Erythroblast (primary cell): ENCODE measurements at places on chromosomes 16 and 17.
A peak's percentile ranks its signal among the peaks of the same experiment; 100 is the strongest.

DNA sequence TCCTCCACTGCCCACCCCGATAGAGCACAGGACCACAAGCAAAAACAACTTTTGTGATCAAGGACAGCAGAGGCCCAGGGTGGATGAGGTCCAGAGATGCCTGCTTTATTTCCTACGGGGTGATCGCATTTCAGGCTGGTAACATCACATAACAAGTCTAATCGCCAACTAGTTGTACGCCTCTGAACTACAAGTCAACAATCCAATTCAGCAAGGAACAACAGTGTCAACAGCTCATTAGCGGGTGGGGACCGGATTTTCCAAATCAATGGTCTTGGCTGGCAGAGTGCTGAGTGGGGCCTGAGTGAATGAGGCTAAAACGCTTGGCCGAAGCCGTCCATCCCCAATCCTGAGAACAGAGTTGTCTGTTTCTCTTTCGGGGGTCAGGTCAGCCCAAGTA, 17.1 kb downstream of the MRM3 start:
- DNase-seq = no peak

DNA sequence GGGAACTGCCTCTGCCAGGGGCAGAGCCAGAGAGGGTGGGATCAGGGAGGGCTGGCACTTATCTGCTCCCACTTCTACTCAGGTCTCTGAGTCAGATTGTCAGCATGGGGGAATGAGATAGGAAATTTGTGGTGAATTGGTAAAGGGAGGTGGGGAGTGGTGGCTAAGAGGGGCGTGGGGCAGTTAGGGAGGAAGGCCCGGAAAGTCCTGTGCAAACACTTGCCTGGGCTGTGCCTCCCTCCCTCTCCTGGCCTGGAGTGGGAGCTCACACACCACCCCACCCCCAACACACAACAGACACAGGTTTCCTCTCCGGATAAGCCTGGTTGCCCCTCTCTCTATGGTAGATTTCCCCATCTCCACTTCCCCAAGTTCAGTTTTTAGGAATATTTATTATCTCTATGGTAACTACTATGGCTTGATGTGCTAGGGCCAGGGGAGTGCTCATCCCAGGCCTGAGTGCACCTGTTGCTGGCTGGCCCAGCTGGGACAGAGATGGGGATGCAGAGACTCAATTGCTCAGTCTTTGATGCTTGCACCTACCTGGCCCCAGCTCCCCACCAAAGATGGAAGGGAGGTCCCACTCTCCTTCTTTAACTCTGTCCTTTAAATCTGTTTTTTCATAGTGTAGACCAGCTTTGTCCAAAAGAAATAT, 2.7 kb downstream of the SPNS2 start:
- DNase-seq = peak; percentile 31

DNA sequence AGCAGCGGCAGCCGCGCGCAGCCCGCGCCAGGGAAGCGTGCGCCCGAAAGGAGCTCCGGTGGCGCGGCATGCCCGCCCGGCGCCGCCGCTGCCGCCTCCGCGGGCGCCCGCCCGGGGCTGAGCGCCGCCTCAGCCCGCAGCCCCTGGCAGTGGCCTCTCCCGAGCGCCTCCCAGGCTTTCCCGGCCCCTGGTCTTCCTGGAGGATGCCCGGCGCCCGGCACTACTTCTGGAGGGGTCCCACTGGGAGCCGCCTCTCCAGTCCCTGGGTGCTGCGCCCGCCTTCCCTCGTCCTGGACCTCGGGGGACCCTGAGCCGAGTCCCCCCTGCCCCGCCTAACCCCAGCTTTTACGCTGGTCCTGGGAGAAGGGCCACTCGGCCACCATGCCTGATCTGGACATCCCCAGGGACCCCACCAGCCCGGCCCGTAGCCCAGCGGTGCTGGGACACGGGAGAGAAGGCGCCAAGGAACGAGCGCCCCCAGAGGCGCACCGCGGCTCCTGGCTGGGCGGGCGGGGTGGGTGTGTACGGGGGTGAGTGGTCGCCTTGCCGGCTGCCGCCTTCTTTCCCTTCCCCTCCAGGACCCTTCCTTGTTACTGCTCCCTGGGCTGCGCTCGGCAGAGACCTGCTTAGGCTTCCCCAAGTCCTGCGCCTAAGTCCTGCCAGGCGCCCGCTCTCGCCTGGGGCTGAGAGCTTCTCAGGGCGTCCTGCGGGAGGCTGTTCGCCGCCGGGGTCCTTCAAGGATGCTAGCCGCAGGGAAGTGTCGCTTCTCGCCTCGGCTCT, 704 bp downstream of the ASIC2 start:
- DNase-seq = no peak

GRCh38 chr16:83004868-83005652, 378.3 kb downstream of the CDH13 start:
- no peak for DNase-seq

GRCh38 chr17:75681289-75681688, 14.2 kb downstream of the SAP30BP start:
- no peak for DNase-seq

DNA sequence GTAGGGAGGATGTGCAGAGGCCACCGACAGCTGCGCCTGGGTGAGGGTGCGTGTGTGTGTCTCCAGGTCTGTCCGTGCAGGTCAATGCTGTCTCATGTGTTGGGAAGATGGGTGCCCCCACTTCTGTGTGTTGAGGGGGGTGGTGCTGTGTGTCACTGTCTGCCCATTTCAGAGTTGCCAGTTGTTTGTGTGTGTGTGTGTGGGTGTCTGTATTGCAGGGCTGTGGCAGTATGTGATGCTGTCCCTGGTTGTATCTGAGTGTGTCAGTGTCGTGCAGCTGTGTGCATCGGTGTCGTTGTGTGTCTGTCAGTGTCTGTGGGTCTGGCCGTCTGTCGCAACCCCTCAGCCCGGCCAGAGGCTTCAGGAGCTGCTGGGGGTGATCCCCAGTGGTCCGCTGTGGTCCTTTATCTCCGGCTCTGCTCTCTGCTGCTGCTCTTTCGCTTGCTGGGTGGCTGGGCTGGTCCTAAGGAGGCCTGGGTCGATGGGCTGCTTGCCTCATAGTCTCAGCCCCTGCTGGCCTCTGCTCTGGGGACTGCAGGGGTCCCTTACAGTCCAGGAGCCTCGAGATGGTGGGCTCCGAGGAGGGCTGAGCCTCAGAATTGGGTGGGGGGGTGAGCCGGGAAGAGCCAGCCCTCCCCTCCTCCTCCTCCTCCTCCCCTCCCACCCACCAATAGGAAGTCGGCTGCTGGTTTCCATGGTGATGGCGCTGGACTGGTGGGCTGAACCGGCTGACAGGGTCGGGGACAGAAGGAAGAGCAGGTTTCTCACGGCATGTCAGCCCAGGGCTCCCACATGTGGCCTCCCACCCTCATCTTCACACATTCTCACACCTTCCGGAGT, at the start of gene TSPOAP1:
Gene TSPOAP1 (minus strand): TSS at position 601 of the 840 bp plus-strand sequence. CDS start 875 bp downstream, outside the sequence.
- DNase-seq = peak; percentile 70

DNA sequence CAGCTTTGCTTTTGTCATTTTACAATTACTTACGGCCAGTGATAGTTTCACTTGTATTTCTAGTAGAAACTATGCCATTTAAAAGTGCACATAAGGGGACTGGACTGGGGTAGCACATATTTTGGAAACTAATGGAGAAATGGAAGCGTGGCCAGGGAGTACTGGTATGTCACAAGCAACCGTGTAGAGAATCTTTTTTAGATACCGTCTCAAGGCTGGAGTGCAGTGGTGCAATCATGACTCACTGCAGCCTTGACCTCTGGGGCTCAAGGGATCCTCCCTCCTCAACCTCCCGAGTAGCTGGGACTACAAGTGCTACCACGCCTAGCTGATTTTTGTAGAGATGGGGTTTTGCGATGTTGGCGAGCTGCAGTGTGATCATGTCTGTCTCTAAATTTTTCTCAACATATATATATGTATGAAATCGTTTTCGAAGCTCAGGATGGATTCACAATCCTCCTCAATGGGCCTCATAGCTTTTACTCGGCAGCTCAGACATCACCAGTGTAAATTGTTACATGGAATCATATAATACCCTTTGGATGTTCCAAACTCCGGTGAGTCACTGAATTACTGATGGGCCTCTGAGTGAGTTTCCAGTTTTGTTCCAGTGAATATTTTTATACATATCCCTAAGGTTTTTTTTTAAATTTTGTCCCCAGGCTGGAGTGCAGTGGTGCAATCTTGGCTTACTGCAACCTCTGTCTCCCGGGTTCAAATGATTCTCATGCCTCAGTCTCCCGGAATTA, 51.7 kb downstream of the ZNF778 start:
- DNase-seq = no peak

DNA sequence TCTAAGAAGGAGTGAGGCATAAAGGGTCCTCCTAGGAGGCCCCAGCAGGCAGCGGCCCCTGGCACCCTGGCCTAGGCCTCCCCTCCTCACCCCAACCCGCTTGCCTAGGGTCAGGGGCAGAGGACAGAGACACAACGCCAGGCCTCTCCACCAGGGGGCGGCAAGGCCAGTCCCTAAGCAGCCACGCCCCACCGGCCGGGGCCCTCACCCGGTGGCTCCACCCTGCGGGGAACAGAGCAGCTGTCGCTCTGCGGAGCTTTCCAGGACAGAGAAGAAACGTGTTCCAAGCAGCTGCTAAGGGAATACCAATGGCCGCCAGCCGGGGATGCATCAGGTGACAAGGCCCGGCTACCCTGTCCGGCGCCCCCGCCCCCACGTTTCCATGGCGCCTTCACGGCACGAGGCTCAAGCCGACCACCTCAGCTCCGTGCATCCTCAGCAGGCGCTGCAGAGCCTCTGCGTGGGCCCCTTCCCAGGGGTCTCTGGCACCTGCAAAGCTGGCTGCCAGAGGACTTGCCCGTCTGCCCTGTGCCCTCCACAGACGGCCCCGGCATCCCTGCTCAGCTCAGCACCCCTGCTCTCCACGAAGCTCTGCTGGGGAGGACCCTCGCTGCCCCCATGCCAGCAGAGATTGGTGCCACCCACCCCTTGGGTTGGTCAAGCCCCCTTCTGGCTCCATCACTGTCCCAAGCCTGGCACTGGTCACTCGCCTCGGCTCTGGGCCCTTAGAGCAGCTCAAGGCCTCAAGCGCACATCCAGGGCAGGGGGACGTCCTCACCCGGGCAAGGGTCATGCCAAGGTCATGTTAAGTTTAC, 5.6 kb downstream of the ZNF598 start:
- DNase-seq = peak; percentile 94

DNA sequence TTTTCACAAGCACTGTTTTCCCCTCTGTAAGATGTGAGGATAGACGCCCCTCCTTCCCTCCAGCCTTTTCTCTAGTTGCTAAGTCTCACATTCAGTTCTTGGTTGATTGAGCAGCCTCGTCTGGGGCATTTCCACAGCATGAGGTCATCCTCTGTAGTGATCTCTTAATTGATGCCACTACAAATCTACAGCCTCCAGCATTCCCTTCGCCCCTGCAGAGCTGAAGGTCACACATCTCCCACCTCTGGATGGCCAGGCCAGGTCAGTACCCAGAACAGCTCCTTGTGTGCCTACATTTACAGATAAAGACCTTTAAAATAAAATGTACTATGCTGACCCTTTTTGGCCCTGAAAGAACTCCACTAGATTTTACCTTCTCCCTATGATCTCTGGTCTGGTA, 32.5 kb upstream of the CDH11 start:
- DNase-seq = no peak

DNA sequence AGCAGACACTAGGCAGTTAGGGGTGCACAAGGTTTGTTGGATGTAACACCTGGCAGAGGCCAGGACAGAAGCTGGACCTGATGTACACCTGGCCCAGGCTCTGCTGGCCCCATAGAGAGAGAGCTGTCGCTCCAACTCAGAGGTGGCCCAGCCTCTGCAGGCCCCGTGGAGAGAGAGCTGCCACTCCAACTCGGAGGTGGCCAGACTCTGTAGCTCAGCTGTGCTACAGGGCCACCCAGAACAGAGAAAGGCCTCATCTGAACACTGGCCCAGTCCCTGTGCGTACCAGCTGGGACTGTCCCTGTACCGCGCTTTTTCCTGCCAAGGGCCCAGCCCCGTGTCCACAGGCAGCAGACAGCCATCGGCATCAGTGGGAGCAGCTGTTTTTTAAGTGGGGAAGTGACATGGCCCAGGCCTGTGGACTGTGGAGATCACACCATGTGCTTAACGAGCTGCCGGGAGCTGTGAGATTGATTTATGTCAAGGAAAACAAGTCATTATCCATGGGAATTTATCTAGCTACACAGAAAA, 176.4 kb upstream of the CHMP6 start:
- no peak for DNase-seq
